HCT116 (cell line): ENCODE measurements at places on chromosomes 5 and 9. TPM values are rescaled to one million over a fixed set of nuclear protein-coding genes. Genes with fewer than 3 reads are reported as not detected.

- no peaks in the 10 kb centered on the region for H3K4me1 ChIP-seq
- H3K27me3 ChIP-seq = no peaks in the 10 kb centered on the region
- DNase-seq = no peak
- no peaks in the 10 kb centered on the region for H3K36me3 ChIP-seq
Observed at GRCh38 chr9:133470427-133470924, 8.4 kb downstream of the SLC2A6 start.

GRCh38 chr9:23825700-23826099 is 340 bp downstream of the ELAVL2 start:
- no peaks in the 10 kb centered on the region for H3K27me3 ChIP-seq
- no peak for DNase-seq
- H3K4me3 ChIP-seq = no peak overlapping the region
- no peak overlapping the region for H3K27ac ChIP-seq
- no peaks in the 10 kb centered on the region for H3K36me3 ChIP-seq

Gene IL3
- total RNA-seq = not detected

- H3K4me1 ChIP-seq = peaks cover 3% of the 10 kb centered on the region; the same call in 1 of the 2 replicates
- no peak overlapping the region for H3K4me3 ChIP-seq
- H3K36me3 ChIP-seq = peaks cover 41% of the 10 kb centered on the region; the same call in 1 of the 2 replicates
- DNase-seq = no peak
- no peak overlapping the region for H3K27ac ChIP-seq
- H3K27me3 ChIP-seq = no peaks in the 10 kb centered on the region
Observed at GRCh38 chr9:107342476-107343161, 59.5 kb downstream of the RAD23B start.

GRCh38 chr5:106755789-106756188 is 914.9 kb downstream of the EFNA5 start:
- no peaks in the 10 kb centered on the region for H3K4me1 ChIP-seq
- no peaks in the 10 kb centered on the region for H3K36me3 ChIP-seq
- no peaks in the 10 kb centered on the region for H3K27me3 ChIP-seq
- no peak for DNase-seq

DNA sequence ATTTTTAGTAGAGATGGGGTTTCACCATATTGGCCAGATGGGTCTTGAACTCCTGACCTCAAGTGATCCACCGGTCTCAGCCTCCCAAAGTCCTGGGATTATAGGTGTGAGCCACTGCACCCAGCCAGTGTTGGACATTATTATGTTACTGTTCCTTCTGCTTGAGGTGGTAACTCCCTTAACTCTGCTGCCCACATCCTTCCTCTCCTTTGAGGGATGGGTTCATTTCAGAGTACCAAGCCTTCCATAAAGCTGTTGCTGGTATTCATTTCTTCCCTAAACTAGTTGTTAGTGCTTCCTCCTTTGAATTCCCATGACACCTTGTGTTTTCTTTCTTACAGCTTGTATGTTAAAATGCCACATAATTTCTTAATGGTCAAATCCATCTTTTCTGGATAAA is 54.0 kb downstream of the CTNNA1 start:
- no peaks in the 10 kb centered on the region for H3K27me3 ChIP-seq
- no peak overlapping the region for H3K27ac ChIP-seq
- no peak for DNase-seq
- no peak overlapping the region for H3K4me3 ChIP-seq
- H3K4me1 ChIP-seq = no peaks in the 10 kb centered on the region
- peaks cover 5% of the 10 kb centered on the region; the same call in 1 of the 2 replicates for H3K36me3 ChIP-seq

Gene SOWAHA
- 0.39 TPM for total RNA-seq

GRCh38 chr5:82031220-82032119 is 59.6 kb downstream of the ATG10 start:
- no peak for DNase-seq
- H3K36me3 ChIP-seq = no peaks in the 10 kb centered on the region
- no peaks in the 10 kb centered on the region for H3K4me1 ChIP-seq
- no peak overlapping the region for H3K27ac ChIP-seq
- no peaks in the 10 kb centered on the region for H3K27me3 ChIP-seq

GRCh38 chr5:137649228-137649935 is 86.5 kb downstream of the KLHL3 start:
- no peak overlapping the region for H3K4me3 ChIP-seq
- no peaks in the 10 kb centered on the region for H3K27me3 ChIP-seq
- no peak for DNase-seq
- no peaks in the 10 kb centered on the region for H3K4me1 ChIP-seq

- H3K27me3 ChIP-seq = no peaks in the 10 kb centered on the region
- no peaks in the 10 kb centered on the region for H3K4me1 ChIP-seq
- no peaks in the 10 kb centered on the region for H3K36me3 ChIP-seq
- H3K4me3 ChIP-seq = no peak overlapping the region
Observed at GRCh38 chr9:80648336-80648735, 1041.0 kb downstream of the TLE1 start.

GRCh38 chr9:14339746-14340145 is 25.8 kb upstream of the NFIB start:
- no peak overlapping the region for H3K4me3 ChIP-seq
- H3K4me1 ChIP-seq = no peaks in the 10 kb centered on the region
- no peaks in the 10 kb centered on the region for H3K36me3 ChIP-seq
- H3K27ac ChIP-seq = no peak overlapping the region
- no peak for DNase-seq
- H3K27me3 ChIP-seq = peaks cover 39% of the 10 kb centered on the region

DNA sequence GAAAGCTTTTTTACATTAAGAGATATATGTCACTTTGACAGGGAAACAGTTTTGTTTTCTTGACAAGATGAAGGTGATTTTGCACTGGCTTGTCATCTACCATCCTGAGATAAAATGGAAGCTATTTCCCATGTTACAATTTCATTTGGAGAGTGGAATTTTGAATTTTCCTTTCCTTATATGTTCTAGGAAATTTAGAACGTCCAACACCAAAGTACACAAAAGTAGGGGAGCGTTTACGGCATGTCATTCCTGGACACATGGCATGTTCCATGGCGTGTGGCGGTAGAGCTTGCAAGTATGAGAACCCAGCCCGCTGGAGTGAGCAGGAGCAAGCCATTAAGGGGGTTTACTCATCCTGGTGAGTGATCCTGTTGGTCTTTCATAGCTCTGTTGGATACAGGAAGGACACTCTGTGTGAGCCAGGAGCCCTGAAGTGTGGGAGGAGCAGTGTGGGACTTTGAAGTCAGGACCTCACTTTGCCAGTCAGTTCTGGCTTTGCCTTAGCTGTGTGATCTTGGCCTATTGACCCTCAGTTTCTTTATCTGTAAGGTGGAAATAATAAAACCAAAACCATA is 887 bp downstream of the PTPDC1 start:
- H3K4me3 ChIP-seq = peak overlapping the region; percentile 28
- DNase-seq = peak; percentile 82
- peak overlapping the region; percentile 42; the same call in 1 of the 2 replicates for H3K27ac ChIP-seq
- no peaks in the 10 kb centered on the region for H3K27me3 ChIP-seq
- H3K36me3 ChIP-seq = no peaks in the 10 kb centered on the region
- peaks cover 33% of the 10 kb centered on the region for H3K4me1 ChIP-seq

Gene OTULINL
- total RNA-seq = 8.8 TPM

DNA sequence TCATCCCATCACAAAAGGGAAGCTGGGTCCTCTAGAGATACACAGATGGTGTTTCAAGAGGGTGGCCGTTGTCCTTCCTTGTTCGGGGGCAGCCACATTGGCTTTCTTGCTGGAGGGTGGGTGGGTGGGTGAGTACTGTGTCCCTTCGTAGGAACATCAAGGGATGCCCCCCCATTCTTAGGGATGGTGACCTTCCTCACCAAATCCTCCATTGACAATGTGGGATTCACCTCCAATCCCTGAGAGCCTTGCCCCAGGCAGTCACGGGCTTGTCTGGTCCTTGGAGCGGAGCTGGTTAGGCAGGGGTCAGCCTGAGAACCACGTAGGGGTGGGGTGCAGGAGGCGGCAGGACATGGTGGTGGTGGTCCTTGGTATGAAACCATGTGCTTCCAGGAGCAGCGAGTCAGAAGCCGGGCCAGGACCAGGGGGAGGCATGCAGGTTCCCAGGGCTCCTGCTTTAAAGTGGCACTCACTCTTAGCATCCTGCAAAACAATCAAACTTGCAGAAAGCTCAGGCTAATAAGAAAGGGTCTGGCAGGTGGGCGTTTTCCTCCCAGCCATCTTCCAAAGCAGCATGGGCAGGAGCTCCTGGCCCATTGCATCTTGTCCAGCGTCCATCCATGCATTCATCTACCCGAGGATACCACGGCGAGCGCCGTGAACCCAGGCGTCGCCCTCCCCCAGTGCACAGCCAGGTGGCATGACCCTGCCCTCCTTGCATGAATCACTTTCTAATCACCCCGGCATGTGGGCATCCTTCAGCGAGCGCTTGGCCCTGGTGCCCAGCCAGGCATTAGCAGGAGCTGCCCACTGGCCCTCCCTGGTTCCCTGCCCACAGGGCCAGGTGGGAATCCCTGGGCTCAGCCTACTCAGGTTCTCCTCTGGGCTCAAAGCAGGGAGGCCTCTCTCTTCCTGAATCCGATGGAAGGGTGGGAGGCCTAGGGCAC is 76.4 kb downstream of the NTNG2 start:
- no peak overlapping the region for H3K4me3 ChIP-seq
- no peaks in the 10 kb centered on the region for H3K36me3 ChIP-seq

Gene CLIC3
- total RNA-seq = 8.4 TPM

- no peak overlapping the region for H3K27ac ChIP-seq
- no peaks in the 10 kb centered on the region for H3K36me3 ChIP-seq
Observed at GRCh38 chr9:92187989-92188714, 72.9 kb upstream of the SPTLC1 start.

Gene STPG3
- total RNA-seq = not detected

Gene MZB1
- 0.81 TPM for total RNA-seq

DNA sequence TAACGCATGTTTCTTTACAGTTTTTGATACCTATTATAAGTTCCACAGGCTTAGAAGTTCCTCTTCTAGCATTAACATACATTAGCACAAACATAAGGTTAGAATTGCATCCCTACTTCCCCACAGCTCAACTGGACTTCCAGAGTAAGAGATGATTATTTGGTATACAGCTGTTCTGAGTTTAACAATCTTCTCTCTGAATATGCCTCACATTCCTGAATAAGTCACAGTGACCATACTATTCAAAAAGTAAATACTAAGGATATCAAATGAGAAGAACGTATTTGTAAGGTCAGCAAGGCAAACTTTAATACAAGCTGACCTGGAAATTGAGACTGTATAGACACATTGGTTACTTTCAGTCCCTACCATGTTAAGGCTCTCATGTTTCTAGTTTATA is 21.3 kb downstream of the NR6A1 start:
- peaks cover 45% of the 10 kb centered on the region for H3K4me1 ChIP-seq
- H3K4me3 ChIP-seq = no peak overlapping the region
- H3K27ac ChIP-seq = no peak overlapping the region
- no peaks in the 10 kb centered on the region for H3K36me3 ChIP-seq

GRCh38 chr5:87898574-87898973 is 370.1 kb downstream of the TMEM161B start:
- H3K27ac ChIP-seq = no peak overlapping the region
- no peaks in the 10 kb centered on the region for H3K27me3 ChIP-seq
- H3K4me1 ChIP-seq = no peaks in the 10 kb centered on the region
- no peak for DNase-seq

DNA sequence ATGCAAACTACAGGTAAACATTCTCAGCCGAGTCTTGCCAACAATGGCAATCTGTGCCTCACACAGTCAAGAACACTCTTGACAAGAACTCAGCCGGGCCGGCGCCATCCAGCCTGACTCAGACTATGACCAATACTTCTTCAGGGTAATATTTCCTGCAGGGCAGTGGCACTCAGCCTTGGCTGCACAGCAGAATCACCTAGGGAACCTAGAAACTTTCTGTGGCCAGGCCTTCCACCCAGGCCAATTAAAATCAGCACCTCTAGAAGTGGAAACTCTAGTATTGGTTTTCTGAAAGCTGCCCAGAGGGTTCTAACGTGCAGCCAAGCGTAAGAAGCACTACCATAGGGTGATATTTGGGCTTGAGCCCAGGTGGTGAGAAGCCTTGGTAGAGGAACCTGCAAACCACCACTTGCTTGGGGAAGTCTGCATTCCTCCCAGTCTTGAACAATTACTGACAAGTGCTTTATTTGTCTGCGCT is 120.6 kb downstream of the TTLL11 start:
- H3K27me3 ChIP-seq = no peaks in the 10 kb centered on the region
- no peak overlapping the region for H3K4me3 ChIP-seq
- H3K27ac ChIP-seq = peak overlapping the region; percentile 11; the same call in 1 of the 2 replicates
- peaks cover 3% of the 10 kb centered on the region for H3K4me1 ChIP-seq
- DNase-seq = peak; percentile 66

- no peaks in the 10 kb centered on the region for H3K36me3 ChIP-seq
Observed at GRCh38 chr9:87206064-87206661, 258.9 kb upstream of the GAS1 start.

Gene N4BP3
- total RNA-seq = 5.2 TPM

GRCh38 chr5:113427871-113428574 is 6.8 kb downstream of the TSSK1B start:
- H3K27me3 ChIP-seq = no peaks in the 10 kb centered on the region
- no peaks in the 10 kb centered on the region for H3K36me3 ChIP-seq
- H3K27ac ChIP-seq = no peak overlapping the region
- DNase-seq = no peak

GRCh38 chr5:158139161-158139560 is 280.2 kb upstream of the CLINT1 start:
- H3K4me1 ChIP-seq = no peaks in the 10 kb centered on the region
- H3K27me3 ChIP-seq = 0 out of 2 replicates have a peak, but pooled peaks cover 7% of the 10 kb centered on the region
- H3K27ac ChIP-seq = no peak overlapping the region
- no peaks in the 10 kb centered on the region for H3K36me3 ChIP-seq
- no peak overlapping the region for H3K4me3 ChIP-seq

- H3K4me1 ChIP-seq = peaks cover 12% of the 10 kb centered on the region
- DNase-seq = peak; percentile 7
- H3K27me3 ChIP-seq = no peaks in the 10 kb centered on the region
Observed at GRCh38 chr9:127634021-127634420, 21.9 kb downstream of the STXBP1 start.

- no peaks in the 10 kb centered on the region for H3K27me3 ChIP-seq
- H3K4me1 ChIP-seq = no peaks in the 10 kb centered on the region
- no peaks in the 10 kb centered on the region for H3K36me3 ChIP-seq
- no peak for DNase-seq
Observed at GRCh38 chr5:95938347-95938746, 23.3 kb downstream of the ELL2 start.
